ENCODE measurements at places on chromosomes 12 and 14.

DNA sequence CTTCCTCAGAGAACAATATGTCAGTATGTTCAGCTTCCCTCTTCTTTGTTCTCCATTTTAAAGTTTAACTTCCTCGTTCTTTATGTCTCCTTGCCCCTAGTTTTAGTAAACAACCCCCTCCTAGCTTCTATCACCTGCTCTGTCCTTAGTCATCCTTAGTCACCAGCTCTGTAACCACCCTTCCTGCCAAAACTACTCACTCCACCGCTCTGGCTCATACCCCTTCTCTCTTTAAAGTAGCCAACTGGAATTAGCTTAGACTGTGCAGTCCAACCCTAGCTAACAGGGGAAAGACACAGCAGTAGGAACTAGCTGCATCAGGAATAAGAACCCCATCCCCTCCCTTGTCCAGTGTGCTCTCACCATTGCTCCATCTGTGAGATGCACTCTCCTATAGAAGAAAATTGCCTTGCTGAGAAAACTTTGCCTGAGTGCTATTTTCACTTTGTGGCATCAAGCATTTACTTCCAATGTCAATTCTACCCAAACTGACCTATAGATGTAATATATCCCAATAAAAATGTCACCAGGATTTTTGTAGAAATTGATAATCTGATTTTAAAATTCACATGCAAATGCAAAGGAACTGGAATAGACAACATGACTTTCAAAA, 603.2 kb downstream of the C12orf50 start:
- no peak for DNase-seq

DNA sequence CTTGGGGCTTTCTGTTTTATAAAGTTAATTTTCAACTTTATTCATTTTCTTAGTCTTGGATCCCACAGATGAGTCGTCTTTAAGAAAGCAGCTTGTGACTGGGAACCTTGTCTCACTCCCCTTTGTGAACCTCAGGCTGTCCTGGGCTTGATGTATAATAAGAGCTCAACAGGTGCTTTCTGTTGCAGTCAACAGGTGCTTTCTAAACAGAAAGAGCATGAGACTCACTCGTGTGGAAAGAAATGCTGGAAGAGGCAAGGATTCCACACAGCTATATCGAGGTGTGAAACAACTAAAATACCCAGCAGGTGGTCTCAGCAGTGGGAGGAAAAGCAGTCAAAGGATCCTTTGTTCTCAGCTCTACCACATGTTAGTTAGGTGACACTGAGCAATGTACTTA, 398.9 kb downstream of the EGLN3 start:
- no peak for DNase-seq

DNA sequence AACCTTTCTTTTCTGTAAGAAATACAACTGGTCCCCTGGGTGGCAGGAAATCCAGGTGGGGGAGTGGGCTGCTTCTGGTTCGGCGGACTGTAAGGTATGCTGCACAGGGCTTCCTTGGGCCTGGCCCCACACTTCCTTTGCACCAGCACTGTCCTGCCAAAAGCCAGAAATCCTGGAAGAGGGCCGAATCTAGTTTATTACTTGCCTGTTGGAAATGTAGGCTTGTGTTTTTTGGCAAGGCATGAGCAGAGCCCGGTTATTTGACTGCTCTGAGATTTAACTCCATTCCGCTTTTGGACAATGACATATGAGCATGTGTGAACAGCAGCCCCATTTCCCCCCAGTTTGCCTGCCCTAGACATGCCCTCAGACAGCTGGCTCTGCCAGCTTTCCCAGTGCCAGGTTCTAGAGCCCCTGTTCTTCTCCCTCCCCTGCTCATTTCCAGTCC, 86.6 kb downstream of the BORCS5 start:
- DNase-seq: no peak

DNA sequence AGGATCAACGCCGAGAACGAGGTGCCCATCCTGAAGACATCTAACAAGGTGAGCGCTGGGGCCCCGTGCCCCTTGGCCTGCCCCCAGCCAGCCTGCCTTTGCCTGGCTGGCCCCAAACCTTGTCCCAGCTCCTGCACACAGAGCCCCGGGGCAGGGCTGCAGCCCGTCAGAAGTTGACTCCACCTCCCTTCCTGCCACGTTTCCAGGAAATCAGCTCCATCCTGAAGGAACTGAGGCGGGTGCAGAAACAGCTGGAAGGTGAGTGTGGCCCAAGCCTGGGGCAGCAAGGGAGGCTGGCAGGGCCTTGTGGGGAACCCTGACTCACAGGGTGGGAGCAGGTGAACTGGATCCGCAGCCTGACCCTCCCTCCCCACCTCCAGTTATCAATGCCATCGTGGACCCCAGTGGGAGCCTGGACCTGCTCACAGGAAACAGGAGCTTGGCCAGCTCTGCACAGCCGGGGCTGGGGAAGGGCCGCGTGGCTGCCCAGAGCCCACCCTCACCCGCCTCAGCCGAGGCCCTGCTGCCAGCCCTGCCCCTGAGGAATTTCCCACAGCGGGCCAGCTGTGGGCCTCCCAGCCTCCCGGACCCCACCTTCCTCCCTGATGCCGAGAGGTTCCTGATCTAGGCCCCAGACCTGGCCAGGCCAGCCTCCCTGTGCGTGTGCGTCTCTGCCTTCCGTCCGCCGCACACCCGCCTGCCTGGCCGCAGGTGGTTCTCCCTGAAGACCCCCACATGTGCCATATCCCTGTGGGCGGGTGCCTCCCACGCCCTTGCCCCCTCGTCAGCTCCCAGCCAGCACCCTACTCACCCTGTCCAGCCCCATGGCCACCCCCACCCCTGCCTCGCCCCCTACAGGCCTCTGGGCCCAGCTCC, 29.5 kb downstream of the CEP170B start:
- DNase-seq: no peak

DNA sequence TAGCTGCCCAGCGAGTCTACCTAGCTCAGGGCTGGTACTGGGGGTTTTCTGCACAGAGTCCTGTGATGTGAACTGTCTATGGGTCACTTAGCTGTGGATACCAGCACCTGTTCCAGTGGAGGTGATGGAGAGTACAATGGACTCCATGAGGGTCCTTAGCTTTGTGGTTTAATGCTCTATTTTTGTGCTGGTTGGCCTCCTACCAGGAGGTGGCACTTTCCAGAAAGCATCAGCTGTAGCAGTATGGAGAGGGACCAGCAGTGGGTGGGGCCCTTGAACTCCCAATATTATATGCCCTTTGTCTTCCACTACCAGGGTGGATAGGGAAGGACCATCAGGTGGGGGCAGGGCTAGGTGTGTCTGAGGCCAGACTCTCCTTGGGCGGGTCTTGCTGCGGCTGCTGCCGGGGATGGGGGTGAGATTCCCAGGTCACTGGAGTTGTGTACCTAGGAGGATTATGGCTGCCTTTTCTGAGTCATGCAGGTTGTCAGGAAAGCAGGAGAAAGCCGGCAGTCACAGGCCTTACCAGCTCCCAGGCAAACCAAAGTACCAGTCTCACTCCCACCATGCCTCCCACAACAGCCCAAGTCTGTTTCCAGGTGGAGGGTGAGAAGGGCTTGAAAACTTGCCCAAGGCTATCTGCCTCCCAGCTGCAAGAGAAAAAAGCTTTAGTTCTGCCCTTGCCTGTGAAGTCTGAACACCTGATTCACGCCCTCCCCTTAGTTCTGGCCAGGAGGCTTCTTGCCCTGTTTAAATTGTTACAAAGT, 163.0 kb upstream of the NUDT4 start:
- no peak for DNase-seq

- DNase-seq: no peak
Observed at GRCh38 chr12:132329036-132329719, at the start of gene GALNT9. GALNT9 (minus strand) TSS chr12:132329589; CDS start chr12:132329203, 386 bp downstream.

DNA sequence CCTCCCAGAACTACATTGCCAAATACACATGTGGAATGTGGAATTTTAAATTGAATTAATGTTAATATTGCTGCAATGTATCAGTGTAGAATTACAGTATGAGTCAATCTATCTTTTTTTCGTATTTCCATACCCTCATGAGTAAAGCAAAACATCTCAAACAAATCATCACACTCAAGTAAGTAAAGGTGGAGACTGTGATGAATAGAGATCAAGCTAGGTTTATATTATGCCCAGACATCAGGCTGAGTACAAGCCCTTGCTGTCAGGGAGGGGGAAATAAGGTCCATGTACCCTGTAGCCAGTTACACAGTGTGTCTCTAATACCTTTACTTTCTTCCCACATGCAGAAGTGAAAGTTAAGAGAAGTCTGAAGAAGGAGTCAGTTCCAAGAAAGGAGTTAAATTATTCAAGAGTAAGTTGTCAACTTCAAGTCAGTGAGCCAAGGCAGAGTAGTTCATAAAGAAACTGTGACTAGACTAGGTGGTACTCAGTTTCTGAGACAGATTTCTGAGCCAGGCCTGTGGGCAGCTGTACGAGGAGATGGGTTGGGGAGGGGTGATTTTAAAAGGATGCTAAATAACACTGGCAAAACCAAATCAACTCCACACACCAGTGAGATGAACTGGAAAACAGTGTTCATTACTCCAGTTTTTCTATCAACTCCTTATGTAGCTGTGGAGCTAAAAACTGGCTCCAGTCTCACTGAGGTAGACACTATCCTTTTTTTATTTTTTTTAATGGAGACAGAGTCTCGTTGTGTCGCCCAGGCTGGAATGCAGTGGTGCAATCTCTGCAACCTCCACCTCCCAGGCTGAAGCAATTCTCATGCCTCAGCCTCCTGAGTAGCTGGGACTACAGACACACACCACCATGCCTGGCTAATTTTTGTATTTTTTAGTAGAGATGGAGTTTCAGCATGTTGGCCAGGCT, 23.8 kb upstream of the STK38L start:
- DNase-seq: no peak

DNA sequence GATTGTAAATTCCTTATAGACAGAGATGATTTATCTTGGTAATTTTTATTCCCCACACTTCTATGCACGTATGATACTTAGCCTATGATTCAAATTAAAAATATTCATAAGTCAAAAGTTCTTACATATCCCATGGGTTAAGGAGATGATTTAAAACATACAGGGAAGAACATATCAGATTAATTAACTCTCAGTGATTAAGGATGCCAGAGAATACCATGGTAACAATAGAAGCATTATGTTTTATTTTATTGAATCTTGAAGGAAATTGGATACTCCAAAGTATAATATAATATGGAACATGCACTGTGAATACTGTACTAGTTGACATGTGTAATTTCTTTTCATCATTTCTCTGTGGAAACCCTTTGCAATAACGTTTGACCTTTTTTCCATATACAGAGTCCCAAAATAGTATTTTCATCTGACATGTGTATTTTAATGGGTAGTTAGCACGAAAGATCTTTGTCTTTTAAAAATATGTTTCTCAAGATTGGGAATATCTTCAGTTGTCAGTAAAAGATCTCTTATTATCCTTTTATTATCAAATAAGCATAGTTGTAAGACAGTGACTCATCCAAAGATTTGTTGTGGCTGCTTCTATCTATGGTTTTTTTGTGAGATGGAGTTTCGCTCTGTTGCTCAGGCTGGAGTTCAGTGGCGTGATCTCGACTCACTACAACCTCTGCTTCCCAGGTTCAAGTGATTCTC, 166.7 kb downstream of the RAD51B start:
- no peak for DNase-seq

GRCh38 chr12:15774819-15775218, 14.4 kb downstream of the EPS8 start:
- DNase-seq: no peak

DNA sequence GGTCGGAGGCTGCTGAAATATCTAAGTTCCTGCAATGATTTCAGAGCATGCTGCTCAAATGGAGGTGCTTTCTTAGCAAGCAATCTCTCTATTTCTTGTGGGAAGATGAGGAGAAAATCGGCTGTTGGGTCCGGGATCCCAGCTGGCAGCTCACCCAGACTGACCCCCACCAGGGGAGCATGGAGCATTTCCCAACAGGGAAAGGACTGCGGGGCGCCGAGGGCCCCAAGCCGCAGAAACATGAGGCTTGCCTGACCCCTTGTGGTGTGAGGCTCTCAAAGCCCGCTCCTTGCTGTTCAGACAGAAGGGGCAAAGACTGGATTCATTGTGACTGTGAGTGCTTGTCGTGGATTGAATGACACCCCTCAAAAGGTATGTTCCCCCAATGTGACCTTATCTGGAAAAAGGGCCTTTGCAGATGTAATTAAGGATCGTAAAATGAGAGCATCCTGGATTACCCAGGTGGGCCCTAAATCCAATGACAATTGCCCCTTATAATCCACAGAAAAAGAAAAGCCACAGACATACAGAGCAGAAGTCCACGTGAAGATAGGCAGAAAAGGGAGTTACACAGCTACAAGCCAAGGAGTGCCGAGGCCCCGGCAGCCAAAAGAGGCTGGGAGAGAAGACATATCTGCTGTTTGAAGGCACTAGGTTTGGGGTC, 116.3 kb upstream of the VASH1 start:
- no peak for DNase-seq

DNA sequence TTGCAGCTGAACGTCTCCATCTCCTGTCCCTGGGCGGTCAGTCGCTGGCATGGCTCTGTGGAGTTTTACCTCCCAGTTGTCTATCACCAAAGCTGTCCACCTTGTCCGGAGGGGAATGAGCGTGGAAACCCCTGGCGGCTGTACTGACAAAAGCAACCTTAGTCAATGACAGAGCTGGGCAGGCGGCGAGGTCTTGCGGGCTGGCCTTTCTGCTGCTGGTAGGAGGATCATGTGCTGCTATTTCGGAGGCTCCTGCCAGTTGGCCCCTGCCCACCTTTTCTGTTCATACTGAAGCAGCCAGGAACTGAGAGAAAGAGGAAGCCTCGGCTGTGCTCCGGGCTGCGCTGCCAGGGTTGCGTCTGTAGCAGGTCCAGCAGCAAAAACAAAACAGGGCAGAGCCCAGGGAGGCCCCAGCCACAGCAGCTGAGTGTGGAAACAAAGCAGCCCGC, 57.7 kb downstream of the HMGA2 start:
- DNase-seq: no peak
